ENCODE measurements at places on chromosomes 11 and 22.

GRCh38 chr11:13183094-13183825, 94.3 kb upstream of the BMAL1 start:
- peak; percentile 67 for DNase-seq

GRCh38 chr22:38862375-38863329, 9.4 kb downstream of the CBX6 start:
- no peak for DNase-seq

- no peak for DNase-seq
Observed at GRCh38 chr11:2587976-2588748, 111.6 kb downstream of the KCNQ1OT1 start.

DNA sequence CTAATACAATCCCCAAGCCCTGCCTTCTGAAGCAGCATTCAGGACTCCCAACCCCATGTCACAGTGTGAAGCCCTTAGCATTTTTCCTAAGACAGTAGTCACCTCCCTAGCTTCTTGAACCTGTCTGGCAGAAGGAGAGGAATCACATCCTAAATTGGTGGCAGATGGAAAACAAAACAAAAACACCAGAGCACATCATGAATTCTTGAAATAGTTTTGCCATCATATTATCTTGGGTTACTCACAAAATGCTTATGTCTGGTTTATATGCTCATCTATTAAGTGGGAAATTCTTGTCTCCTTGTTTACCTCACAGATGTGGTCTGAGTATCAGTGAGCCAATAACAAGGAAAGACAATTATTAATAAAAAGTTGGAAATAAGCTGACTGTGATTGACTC, 15.3 kb downstream of the OR51M1 start:
- DNase-seq, result no peak

DNA sequence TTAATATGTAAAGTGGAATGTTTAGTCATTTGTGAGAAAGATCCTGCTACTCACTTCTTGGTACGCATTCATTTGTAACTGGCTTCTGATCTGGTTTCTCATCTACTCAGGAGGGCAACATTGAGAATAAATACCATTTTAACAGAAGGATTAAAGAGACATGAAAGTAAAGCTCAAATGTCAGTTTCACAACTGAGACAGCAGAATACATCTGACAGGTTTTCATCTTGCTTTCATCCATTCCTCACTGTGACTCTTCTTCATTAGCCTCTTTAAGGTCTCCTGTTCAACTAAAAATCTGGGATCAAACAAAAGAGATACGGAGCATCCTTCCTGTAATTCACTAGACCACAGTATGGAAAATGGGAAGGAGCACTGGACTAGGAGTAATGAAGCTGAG, 31.4 kb upstream of the CCDC89 start:
- no peak for DNase-seq

GRCh38 chr11:86176165-86176884, 68.2 kb upstream of the EED start:
- no peak for DNase-seq

DNA sequence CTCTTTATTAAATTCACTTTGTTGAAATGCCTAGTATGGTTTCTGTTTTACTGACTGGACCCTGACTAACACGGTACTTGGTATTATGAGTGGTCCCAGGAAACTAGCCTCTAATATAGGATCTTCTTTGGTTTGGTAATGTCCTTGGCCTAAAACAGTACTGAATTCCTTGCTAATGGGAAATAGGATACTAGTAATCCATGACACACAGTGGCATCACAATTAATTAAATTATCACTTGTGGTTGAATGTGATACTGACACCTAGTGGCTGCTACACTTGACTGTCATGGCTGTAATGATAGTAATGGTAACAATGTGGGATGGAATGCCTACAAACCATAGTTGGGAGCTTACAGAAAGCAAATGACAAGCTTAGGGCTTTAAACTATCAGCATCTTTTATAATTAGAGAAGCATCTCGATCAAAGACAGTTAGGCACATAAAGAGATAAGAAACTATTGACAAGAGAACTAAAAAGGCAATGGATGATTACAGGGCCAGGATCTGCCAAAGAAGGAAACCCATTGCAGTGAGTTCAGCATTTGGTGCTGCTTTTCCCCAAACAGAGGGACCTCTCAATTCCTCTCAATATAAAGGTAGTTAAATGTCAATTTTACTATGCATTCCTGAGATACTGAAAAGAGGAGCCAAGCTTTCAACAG, 8.6 kb downstream of the DNHD1 start:
- DNase-seq, result peak; percentile 74

DNA sequence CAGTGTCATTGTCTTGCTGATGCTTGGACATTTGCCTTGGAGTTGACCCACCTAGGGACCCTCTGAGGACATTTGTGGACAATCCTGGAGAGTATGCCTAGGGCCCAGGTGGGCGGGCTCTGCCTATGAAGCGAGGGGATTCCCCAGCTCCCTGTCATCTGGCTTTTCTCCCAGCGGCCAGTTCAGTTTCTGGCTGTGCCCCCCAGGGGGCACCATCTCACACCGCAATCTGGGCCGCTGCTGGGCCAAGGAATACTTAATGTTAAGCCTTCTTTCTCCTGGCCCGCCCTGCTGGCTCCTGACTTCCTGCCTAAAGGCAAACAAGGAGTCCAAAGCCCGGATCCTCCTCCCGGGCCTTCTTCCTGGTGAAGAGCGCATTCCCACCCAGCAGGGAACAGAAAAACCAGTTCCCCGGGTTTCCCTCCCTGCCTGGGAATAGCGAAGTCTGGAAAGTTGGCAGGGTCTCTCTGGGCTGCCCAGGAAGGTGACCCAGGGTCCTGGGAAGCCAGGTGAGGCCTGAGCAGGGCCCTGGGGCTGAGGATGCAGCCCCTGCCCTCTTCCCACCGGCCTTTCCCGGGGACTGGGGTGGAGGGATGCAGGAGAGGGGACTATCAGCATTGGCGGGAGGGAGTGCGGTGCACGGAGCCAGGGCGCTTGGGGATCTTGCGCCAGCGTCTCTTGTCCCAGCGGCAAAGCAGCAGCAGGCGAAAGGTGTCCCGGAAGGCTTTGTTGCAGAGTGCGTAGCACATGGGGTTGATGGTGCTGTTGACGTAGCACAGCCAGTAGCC, 11.9 kb downstream of the CHRM1 start:
- DNase-seq, result peak; percentile 80

- DNase-seq, result peak; percentile 69
Observed at GRCh38 chr11:86802601-86803051, 2.3 kb downstream of the PRSS23 start.

GRCh38 chr11:29260939-29261705, 755.7 kb downstream of the KCNA4 start:
- no peak for DNase-seq

DNA sequence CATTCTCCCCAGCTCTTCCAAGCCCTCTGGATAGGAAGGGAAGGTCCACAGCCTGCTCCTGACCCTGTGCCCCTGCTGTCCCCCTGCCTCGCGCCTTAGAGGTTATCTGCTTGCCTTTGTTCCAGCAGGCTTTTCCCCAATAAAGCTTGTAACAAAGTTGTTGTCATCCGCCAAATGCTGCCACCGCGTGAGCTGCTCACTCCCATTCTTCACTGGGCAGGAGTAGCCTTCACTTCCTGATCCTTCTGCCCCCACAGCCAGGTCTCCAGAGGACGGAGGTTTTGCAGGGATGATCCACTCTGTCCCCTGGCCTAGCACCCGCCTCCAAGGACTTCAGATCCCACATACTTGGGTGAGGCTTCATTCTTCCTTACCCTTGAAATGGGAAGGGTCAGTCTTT, 94.0 kb upstream of the RASSF10 start:
- no peak for DNase-seq

DNA sequence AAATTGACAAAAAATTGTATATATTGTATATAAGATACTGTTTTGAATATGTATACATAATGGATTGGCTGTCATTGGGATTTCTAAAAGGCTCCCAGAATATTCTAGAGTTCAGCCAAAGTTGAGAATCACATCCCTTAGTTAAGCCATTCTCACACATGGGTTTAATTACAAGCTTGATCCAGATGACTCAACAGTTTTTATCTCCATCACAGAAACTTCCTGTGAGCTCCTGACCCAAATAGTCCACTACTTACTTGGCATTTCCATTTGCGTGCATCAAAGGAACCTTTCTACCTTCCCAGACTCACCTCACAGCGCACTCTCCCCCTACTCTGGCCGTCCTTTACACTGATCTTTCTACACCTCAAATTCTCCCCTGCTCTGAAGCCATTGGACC, 184.8 kb upstream of the ARHGAP20 start:
- DNase-seq, result peak; percentile 71

GRCh38 chr11:79119491-79120284, 321.1 kb downstream of the TENM4 start:
- no peak for DNase-seq

DNA sequence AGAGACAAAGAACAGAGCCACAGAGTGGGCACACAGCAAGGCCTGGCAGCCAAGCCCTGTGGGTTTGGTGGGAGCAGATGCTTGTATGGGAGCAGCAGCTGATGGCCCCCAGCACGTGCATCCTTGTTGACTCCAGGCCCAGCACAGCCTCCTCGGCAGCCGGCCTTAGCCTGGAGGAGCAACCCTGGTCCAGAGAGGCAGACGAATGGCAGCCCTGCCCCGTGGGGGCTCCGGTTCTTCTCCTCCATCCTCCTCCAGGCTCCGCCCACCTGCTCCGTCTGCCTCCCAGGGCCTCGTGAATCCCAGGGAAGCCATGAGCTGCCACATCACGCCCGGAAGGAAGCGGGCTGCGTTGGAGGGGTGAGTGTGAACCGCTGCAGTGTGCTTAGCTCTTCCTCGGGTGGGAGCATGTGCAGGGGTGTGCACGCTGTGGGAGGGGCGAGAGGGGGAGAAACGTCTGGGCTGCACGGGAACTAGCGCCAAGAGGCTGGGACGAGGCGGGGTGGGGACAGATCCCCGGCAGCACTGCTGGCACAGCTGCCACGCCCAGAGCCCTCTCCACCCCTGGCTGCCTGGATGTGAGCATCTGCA, 36.3 kb upstream of the JAM3 start:
- no peak for DNase-seq

DNA sequence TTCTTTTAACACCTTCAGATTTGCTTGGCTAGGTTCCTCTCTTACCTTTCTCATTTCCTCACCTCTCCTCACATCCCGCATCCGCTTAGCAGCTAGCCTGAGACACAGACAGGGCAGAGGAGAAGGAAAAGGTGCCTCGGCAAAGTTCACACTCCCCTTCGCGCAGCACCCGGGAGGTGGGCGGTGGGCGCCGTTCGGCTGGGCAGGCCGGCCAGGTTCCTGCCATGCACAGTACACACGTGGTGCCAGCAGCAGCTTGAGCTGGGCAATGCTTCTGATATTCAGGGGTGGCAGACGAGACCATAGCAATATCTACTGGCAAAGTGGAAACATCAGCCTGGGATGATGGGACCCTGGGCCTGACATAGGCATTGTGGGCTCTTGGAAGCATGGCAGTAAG, 3.3 kb downstream of the NTM start:
- no peak for DNase-seq

DNA sequence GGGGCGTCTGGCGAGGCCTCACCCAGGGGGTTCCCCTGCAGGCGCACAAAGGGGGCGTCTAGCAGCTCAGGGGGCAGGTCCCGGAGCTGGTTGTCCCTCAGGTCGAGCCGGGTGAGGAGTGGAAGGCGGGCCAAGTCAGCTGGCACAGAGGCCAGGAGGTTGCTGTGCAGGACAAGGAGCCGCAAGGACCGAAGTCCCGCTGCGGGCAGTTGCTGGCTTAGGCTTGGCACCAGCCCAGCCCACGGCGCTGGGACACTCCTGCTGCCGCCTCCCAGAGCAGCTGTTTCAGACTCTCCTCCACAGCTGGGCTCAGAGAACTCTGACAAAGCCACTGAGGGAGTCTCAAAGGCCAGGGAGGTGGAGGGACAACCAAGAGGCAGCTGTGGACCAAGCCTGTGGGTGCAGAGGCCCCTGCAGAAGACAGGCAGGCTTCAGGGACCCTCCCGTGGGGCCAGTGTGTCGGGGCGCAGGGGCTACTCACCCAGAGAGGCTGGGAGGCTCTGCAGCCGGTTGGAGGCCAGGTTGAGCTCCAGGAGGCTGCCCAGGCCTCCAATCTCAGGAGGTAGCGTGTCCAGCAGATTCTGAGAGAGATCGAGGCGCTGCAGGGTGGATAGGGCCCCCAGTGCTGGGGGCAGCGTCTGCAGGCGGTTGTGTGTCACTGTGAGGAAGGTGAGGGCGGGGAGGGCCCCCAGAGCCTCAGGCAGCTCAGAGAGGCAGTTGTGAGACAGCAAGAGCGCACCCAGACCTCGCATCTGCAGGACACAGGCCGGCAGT, 2.2 kb downstream of the PIDD1 start:
- no peak for DNase-seq

DNA sequence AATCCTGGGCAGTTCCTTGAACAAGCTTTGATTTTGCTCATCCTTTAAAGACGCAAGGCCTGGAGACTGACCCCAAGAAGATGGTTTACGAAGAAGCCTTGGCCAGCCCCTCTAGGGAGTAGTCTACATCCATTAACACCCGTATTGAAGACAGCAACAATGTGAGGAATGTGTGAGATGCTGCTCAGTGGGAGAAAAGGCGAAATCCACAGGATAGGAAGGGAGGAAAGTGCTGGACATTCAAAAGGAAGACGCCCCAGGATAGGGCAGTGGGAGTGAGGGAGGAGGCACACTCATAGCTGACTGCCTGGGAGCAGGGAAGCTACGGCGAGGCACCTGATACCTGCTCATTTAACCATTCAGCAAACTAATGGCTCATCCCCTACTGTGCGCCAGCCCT, 114.1 kb downstream of the RRAS2 start:
- no peak for DNase-seq

DNA sequence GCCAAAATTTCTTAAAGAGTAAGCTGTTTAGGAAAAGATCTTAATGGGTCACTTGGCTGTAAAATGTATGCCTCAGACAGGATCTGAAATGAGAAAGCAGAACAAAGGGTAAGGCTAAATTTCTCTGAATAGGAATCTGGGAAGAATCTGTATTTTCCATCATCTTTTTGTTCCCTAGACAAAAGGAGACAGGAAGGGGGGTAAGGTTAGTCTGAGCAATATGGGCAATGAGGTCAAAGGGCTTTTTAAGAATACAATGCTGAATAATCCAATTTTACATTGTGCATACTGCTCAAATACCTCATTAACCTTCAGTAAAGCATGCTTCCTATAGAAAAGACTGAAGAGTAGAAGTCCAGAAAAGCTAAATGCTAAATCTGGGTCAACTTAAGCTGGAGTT, 34.6 kb downstream of the CLDN25 start:
- no peak for DNase-seq

DNA sequence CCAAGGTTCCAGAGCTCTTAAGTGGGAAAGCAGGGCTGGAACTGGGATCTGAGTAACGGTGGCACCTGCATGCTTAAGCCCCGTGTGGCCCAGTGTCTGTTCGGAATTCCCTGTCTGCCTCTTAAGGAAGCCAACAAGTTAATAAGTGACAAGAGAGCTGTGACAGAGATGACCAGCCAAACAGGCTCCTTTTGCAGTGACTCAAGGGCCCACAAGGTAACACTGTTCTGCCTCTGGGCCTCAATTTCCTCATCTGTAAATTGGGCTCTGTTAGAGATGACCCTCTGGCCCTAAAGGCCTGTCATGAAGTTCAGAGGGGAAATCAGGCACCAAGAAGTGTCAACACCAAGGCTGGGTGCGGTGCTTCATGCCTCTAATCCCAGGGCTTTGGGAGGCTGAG, 18.6 kb downstream of the USH1C start:
- DNase-seq, result no peak
